GM23338 (cell line): ENCODE measurements at places on chromosomes 5 and 9.

- DNase-seq = no peak
Observed at GRCh38 chr9:76729980-76730737, 34.1 kb upstream of the PCA3 start.

DNA sequence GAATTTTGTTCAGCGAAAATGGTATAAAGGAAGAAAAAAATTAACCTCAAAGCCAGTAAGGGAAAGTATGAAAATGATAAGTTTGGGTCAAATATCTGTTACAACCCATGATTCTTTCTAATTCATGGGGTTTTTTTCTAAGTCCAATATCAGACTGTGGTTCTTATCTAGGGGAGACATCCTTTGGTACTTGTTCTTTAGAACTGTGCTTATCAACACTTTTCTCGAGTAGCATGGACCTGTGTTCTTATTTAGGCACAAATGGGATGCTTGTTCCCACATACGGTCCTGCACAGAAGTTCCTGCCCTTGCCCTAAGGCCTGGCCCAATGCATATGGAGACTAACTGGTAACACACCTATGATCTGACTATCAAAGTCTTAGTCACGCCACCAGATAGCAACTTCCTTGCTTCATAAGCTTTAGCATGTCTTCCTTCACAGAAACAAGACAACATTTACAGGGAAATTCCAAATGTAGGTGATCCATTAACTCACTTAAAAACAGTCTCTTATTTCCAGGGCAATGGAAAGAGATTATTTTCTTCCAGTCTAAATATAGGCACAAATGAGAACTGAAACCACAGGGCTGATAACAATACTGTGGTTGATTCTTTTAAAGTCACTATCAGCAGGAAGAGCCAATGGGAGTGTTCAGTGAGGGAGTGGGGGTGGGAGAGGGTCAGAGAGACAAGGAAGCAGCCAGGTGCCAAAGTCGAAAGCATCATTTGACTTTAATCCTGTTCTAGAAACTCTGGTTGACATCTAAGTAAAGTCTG is 268.8 kb upstream of the ANKRD55 start:
- DNase-seq = no peak

DNA sequence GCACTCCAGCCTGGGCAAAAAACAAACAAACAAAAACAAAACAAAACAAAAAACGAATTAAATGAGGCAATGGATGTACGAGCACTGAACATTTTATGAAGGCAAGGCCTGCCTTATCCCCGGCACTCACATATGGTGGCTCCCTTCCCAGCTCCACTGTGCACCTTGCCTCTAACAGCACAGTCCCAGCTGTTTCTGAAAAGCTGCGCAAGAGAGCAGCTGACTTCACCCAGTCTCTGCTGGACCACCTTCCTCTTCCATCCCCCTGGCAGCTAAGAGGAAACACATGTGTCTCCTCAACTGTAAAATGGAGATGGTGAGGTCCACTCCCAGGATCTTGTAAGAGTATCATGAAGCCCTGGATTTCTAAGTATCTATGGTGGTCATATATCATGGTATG is 100.7 kb downstream of the KLF4 start:
- DNase-seq = no peak

- no peak for DNase-seq
Observed at GRCh38 chr9:28782630-28783029, 1209.3 kb upstream of the C9orf72 start.

- no peak for DNase-seq
Observed at GRCh38 chr5:107074996-107075395, 595.7 kb downstream of the EFNA5 start.

GRCh38 chr5:9428272-9428671 is 117.6 kb downstream of the SEMA5A start:
- DNase-seq = no peak

- DNase-seq = no peak
Observed at GRCh38 chr9:124873664-124874063, 11.7 kb downstream of the ARPC5L start.
